ENCODE measurements at places on chromosomes 2 and 18.

- no peak for DNase-seq
These were observed 64.8 kb downstream of the TNFRSF11A start for GRCh38 chr18:62389761-62390481.

GRCh38 chr2:23475473-23475872, 90.5 kb downstream of the KLHL29 start:
- DNase-seq, result no peak

- DNase-seq, result no peak
These were observed 87.8 kb upstream of the TFCP2L1 start for GRCh38 chr2:121372721-121373353.

- no peak for DNase-seq
These were observed 427.8 kb upstream of the MYT1L start for GRCh38 chr2:2758793-2759367.

- no peak for DNase-seq
These were observed 297.6 kb upstream of the STON1 start for GRCh38 chr2:48232351-48232750.

- no peak for DNase-seq
These were observed 25.0 kb upstream of the PCBP1 start for GRCh38 chr2:70062270-70062669.

DNA sequence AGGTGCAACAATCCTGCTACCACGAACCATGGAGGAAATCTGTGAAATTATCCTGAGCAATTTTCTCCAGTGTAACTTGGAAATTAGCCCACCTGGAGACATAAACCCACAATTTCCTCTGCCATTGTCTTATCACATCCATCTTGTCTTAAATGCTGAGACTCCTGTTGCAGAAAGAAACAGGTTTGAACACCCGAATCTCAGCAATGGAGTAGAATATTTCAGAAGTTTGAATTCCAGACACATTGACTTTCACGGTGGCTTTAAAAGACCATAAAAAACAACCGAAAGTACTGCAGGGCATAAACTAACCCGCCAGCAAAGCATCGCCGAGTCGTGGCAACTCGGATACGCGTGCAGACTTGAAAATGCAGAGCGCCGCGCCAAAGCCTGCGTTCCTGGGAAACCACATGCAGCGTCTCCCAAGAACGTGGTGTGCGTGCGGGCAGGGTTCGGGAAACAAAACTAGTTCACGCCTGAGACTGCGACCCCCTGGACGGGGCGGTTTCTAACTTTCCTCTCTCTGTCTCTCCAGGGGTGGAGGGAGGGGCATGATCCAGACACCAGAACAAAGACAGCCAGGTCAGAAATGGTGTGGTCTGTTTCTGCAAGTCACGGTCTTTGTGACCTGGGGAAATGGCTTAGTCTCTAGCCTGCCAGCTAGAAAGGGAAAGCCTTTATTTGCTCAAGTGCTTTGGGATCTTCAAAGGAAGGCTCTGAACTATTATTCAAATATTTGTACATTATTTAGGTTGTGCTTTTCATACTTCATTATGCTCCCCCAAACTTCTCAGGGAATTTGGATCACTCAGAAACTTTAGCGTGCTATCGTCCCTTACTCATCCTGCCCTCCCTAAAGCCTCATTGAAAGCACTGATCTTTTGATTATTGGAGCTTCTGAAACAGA, 26.9 kb upstream of the KCTD1 start:
- peak; percentile 65 for DNase-seq

DNA sequence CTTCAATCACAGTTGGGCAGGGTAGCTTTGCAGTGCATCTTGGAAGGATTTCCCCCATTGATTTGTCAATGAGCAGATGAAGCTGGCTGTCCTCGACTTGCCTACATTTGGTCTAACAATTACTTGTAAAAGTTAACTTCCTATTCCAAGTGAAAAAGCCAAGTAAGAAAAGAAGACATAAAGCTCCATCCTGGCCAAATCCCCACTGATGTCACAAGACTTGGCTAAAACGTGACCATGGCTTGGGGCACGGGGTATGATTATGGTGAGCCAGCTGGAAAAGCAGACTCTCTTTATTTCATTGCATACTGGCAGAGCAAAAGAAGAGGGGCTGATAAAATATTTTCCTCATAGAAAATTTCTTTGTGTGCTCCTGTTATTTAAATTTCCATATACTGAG, 25.4 kb upstream of the PID1 start:
- DNase-seq, result no peak

- DNase-seq, result no peak
These were observed 186.2 kb downstream of the DYM start for GRCh38 chr18:49274188-49274714.
